ENCODE measurements at places on chromosomes 3 and 15.

DNA sequence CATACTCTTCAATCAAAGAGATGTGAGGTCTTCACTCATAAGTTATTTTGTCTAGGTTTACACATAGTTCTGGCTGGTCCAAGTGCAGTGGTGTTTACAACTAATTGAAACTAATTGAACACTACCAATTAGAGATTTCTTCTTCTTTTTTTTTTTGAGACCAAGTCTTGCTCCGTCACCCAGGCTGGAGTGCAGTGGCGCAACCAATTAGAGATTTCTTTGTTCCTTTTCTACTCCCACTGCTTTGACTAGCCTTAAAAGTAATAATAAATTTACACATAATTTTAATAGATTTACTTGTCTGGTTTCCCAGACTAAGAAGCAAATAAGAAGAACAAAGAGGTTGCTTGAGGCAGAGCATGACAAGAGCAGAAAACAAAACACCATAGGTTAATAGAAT is 6.7 kb upstream of the DENND6A start:
- DNase-seq: no peak

GRCh38 chr15:77361456-77361855 is 58.4 kb downstream of the PEAK1 start:
- DNase-seq: no peak

DNA sequence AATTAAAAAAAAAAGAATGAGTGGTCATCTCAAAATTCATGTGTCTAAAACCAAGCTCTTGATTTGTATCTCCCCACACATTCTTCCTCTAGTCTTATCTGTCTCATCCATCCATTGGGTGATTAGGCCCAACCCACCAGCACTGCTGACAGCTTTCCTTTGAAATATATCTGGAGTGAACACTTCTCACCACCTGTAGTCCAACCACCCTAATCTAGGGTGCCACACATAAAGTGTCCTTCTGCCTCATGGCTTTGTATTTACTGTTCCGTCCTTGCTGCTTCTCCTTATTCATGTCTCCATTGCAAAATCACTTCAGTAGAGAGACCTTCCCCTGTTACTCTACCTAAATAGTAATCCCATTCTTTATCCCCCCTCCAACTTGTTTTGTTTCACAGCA is 82.4 kb upstream of the PTX3 start:
- no peak for DNase-seq

- no peak for DNase-seq
These were observed 7.6 kb downstream of the EPHB3 start for GRCh38 chr3:184568924-184569829.

DNA sequence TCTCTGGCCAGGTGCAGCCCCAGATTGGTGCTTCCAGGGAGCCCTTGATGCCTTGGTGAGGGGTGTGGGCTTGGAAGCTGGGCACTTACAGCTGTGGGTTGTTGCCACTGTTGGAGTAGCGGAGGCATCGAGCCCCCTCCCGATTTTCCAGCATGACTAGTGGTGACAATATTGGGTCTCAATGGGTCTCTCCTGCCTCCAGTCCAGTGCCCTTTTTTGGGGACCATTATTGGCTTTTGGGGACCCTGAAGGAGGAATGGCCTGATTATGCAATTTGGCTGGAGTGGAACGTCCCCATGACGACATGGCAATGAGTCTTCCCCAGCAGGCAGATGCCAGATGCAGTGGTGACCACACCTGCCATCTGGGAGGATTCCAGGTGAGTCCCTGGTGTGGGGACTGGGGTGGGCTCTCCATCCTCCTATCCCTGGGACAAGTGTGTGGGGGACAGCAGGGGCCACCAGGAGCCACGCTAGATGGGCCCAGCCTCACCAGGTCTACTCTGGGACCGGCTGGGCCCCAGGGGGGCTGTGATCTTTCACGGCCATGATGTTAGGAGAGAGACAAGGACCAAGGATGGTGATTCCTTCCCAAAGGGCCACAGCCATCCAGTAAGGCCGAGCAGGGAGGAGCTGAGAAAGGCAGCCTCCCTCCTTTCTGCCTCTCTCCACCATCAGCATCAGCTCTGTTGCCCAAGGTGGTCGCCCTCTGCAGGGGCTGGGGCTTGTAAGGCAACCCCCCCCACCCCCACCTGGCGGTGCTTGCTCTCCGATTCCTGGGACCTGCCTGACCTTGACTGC is 196.8 kb downstream of the GOLGA6L6 start:
- no peak for DNase-seq

DNA sequence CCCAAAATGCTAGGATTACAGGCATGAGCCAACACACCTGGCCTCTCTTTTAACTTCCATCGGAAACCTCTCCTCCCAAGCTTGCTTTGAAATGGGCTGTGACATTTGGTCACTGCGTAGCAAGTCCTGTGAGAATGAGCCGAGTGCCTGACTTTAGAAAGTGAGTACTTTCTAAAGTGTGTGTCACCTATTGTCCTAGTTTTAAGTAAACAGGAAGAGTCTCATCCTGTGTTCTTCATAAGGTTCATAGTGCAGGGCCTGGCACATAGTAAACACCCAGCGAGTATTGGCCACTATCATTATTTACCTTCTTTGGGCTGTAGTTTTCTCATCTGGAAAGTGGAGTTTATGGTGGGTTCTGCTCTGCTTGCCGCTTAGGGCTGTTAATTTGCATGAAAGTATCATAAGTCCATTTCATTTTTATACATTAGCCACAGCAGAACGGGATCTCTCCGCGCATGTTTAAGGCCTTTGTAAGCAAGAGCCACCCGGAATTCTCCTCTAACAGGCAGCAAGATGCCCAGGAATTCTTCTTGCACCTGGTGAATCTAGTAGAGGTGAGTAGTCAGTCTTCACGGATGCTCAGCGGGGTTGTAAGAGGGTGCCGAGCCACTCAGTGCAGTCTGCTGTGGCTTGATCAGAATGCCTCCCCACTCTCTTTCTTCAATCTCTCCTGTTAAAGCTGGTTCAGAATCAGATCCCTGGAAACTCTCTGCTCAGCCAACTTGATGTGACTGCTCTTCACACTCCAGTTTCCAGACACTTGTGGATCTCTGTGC is 87.2 kb downstream of the USP13 start:
- DNase-seq: no peak

DNA sequence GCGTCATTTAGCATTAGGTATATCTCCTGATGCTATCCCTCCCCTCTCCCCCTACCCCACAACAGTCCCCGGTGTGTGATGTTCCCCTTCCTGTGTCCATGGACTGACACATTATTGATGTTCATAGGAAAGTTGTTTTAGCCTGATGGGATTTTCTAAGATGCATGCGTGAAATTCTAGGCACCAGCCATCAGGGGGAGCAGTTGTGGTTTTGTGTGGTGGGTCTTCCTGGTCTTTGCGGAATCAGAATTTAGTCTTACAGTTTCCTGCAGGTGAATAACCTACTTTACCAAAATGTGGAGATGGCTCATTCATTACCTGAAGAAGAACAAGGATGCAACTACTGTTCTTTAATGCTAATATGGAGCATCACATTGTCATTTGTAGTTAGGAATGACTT is 455.0 kb upstream of the THBS1 start:
- DNase-seq: peak; percentile 3

- no peak for DNase-seq
These were observed 17.7 kb downstream of the RARB start for GRCh38 chr3:25445731-25446130.

DNA sequence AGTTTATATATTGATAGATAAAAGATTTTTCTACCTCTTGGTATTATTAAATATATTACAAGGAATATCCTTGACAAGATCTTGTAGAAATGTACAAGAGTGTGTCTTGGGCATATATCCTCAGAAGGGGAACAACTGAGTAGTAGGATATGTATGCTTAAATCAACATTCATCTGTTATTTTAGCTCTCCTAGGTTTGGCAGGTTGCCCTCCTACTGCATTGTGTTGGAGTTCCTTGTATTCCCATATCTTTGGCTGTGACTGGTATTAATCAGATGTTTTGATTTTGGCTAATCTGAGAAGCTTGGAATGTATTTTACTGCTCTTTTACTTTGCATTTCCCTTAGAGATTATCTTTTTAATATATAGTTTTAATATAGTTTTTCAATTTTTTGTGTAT is 4.6 kb downstream of the MYRIP start:
- no peak for DNase-seq

- DNase-seq: no peak
These were observed 1.9 kb downstream of the EHD4 start for GRCh38 chr15:41970456-41970855.

DNA sequence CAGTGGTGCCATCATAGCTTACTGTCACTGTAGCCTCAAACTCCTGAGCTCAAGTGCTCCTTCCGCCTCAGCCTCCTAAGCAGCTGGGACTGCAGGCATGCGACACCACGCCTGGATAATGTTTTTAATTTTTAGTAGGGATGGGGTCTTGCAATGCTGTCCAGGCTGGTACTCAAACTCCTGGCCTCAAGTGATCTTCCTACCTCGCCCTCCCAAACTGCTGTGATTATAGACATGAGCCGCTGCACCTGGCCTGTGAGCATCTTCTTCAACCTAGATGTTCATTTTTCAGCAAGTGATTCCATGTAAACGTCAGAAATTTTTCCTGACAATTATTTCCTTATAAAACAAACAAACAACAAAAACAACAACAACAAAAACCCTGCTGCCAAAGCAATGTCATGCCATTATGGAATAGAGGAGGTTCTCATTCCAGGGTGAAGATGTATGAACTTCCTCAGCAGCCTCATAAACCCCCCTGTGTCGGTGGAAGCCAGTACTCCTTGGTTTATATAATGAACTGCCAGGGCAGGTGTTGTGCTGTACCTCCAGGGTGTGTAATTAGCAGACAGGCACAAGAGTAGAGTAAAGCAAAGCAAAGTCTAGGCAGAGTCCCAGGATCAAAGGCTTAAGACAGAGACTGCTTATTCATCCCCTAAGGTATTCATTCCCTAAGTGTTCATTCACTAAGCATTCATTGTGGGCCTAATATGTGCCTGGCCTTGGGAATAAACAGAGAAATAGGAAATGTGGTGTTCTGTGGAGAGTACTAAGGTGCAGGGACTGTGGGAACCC is 44.6 kb downstream of the NR2C2 start:
- no peak for DNase-seq

DNA sequence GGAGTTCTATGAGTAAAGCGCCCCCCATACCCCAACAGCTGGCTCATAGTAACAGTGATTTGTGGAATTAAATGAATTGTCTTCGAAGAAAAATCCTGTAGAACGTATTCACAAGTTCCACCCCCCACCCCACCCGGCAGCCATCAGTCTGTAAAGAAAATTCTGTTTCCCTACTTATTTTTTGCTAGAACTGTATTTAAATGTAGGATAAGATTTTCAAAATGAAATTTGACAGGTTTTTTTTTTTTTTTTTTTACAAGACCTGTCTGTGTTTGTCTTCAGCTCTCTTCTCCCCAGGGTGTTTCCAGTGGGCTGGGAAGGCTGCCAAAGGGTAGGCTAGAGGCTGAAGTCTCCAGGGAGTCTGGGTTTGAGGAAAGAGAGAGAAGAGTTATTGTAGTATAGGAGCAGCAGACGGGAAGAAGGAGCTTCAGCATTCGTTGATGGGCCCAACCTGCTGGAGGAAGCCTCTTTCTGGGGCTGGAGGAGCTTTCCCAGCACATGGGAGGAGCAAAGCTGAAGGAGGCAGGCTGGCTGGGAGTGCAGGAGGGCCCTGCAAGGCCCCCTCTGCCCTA is 130.6 kb upstream of the SEMA6D start:
- DNase-seq: no peak

GRCh38 chr3:31172336-31172735 is 277.9 kb upstream of the GADL1 start:
- DNase-seq: no peak

DNA sequence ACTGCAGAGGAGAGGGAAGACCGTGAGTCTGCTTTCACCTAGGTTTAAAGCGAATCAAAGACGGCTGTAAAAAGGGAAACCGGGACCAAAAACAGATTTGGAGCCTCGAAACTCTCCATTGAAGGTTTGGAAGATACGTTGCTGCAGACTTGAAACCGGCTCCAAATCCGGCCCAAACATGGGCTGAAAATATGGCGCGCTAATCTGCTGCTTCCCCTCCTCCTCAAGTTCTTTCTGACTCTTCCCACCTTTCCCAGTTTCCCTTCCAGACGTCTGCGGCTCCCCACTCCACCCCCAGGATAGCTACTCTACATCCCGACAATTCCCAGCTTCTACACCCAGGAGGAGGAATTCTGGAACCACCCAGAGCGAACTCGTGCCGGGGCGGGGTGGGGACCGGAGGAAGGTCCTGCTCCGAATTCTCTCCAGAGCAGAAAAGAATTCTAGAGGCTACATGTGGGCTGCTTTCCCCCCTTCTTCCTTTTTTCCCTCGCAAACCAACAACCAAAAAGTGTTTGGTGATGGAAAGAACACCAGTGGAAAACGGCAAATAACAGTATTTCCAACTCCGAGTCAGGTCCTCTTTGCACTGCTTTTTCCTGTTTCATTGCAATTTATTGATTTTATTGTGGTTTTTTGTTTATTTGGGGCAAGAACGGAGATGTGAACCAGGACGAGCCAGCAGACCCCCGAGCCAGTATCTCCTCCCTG is 8.5 kb downstream of the EOMES start:
- DNase-seq: no peak

- DNase-seq: no peak
These were observed 104.0 kb downstream of the CYP19A1 start for GRCh38 chr15:51234176-51234927.

DNA sequence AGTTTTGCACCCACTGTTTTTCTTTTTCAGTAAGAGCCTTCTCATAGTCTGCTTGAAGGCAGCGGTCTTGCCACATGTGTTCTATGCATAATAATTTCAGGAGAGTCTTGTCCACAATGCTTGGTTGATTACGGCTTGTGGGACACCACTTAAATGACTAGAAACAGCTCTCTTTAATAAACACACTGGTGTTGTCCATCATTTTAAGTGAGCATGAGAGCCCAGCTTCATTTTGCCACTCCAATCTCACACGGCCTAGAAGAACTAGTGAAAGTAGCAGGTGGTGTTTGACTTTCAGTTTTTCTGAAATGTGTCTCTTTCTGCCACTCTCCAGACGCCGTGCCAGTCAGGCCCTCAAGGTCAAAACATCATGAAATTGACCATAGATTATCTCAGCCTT is 292.1 kb downstream of the LPP start:
- DNase-seq: no peak

DNA sequence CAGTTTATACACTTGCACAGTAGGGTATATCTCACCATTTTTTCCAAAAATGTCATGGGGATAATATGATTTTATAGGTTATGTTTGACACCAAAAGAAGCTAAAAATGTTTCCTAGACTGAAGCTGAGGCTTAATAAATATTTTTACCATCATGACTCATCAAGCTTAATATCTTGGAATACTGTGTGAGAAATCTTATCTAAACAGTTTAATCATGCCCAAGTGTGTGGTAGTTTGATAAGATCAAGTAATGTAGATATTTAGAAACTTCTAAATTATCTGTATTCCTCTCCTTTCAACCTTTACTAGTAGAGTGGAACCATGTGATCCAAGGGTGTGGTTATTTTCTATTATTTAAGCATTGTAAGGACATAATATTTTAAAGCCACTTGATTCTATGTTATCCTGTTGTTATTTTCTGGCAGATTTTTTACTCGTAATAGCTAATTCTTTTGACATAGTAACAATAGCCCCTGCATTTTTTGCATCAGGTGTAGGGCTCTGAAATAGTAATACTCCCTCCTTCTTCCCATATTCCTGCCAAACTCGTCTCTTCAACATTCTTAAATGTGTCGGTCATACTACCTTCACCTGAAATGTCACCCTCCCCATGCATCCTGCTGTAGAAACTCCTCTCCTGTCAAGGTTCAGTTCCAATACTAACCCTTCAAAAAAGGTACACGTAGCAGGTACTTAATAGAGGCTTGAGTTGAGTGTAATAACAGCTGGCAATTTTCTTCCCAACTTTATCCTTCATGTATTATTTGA is 729.6 kb downstream of the NLGN1 start:
- no peak for DNase-seq

- DNase-seq: no peak
These were observed 230.6 kb upstream of the CNTN3 start for GRCh38 chr3:74845081-74845480.
